ENCODE measurements at places on chromosomes 3 and 15.

- DNase-seq, result peak; percentile 17
Observed at GRCh38 chr3:58691997-58692396, 25.4 kb upstream of the FAM3D start.

- DNase-seq, result peak; percentile 78
Observed at GRCh38 chr3:80192936-80193335, 425.1 kb upstream of the ROBO1 start.

GRCh38 chr3:14474363-14475081 lies 65.6 kb downstream of the GRIP2 start:
- DNase-seq, result no peak

- no peak for DNase-seq
Observed at GRCh38 chr15:40863660-40864270, 10.3 kb downstream of the RHOV start.

GRCh38 chr3:141776376-141776775 lies 13.2 kb downstream of the GRK7 start:
- DNase-seq, result no peak

- no peak for DNase-seq
Observed at GRCh38 chr3:142963234-142963515, 299 bp downstream of the PAQR9 start.

GRCh38 chr3:46615976-46616375 lies 3.7 kb downstream of the FAM240A start:
- DNase-seq, result no peak

DNA sequence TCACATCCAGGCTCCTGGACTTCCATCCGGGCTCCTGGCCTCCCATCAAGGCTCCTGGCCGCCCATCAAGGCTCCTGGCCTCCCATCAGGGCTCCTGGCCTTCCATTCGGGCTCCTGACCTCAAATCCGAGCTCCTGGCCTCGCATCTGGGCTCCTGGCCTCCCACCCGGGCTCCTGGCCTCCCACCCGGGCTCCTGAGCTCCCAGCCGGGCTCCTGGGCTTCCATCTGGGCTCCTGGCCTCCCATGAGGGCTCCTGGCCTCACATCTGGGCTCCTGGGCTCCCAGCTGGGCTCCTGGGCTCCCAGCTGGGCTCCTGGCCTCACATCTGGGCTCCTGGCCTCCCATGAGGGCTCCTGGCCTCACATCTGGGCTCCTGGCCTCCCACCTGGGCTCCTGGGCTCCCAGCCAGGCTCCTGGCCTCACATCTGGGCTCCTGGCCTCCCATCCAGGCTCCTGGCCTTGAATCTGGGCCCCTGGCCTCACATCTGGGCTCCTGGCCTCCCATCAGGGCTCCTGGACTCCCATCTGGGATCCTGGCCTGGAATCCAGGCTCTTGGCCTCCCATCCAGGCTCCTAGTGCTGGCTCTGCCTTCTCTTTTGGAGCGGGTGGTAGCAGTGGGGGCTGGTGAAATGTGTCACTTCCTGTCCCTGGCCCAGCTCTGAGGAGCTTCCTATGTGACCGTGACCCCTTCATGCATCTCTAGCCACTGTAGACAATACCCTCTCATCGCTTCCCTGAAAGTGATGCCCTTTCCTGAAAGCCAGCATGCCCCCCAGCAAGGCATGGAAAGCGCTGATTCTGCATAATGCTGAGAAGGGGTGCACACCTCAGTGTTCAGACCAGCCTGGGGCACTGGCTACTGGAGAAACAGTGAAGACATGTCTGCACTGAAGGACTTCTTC lies 62.7 kb upstream of the BLM start:
- peak; percentile 29 for DNase-seq

- peak; percentile 73 for DNase-seq
Observed at GRCh38 chr3:18008706-18009368, 266.4 kb upstream of the TBC1D5 start.

All from fibroblast of skin of right quadriceps (primary cell).